ENCODE measurements at places on chromosomes 3 and 15. TPM values are rescaled to one million over a fixed set of nuclear protein-coding genes. Genes with fewer than 3 reads are reported as not detected.

- peak; percentile 38 for DNase-seq
- H3K4me3 ChIP-seq = no peak overlapping the region
- no peaks in the 10 kb centered on the region for H3K36me3 ChIP-seq
- no peaks in the 10 kb centered on the region for H3K4me1 ChIP-seq
Measured at GRCh38 chr15:31298707-31299172, 27.9 kb upstream of the KLF13 start.

- H3K27ac ChIP-seq = no peak overlapping the region
- no peaks in the 10 kb centered on the region for H3K36me3 ChIP-seq
Measured at GRCh38 chr3:31772272-31772671, 208.8 kb downstream of the OSBPL10 start.

GRCh38 chr3:42763021-42763420 is 10.0 kb downstream of the CCDC13 start:
- H3K36me3 ChIP-seq = no peaks in the 10 kb centered on the region
- H3K4me3 ChIP-seq = no peak overlapping the region
- H3K4me1 ChIP-seq = no peaks in the 10 kb centered on the region

DNA sequence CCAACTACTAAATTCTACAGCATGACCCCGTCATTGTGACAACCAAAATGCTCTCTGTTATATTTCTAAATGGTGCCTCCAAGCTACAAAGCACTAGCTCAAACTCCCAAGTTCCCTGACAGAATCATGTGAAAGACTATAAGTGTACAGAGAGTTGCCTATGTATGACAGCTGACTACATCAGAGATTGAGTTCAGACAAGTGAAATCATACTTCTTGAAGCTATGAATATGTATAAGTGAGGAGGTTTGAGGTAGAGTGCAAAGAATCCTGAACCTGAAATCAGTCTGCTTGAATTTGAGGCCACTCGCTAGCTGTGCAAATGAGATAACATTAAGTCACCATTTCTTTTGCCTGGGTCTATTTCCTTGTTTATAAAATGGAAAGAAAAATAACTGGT is 63.9 kb upstream of the TP63 start:
- H3K36me3 ChIP-seq = no peaks in the 10 kb centered on the region
- no peak overlapping the region for H3K4me3 ChIP-seq
- H3K27ac ChIP-seq = no peak overlapping the region
- no peak for DNase-seq

DNA sequence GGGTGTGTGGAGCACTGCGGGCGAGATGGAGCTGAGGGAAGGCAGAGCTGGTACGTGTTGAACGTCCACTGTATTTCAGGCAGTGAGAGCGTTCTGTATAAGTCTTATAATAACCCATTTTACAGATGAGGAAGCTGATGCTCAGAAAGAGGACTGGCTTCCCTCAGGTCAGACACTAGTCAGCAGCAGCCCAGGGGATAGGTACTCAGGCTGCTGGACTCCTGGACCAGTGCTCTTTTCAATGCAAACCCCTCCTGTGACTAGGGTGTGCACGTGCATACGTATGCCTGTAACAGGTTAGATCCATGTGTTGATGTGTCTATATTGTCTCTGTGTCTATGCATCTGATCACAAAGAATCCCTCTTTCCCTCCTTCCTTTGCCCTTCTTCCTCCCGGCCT is 8.3 kb upstream of the IL16 start:
- no peaks in the 10 kb centered on the region for H3K27me3 ChIP-seq
- peak; percentile 22 for DNase-seq
- H3K4me3 ChIP-seq = no peak overlapping the region
- H3K36me3 ChIP-seq = no peaks in the 10 kb centered on the region
- H3K4me1 ChIP-seq = peaks cover 6% of the 10 kb centered on the region

DNA sequence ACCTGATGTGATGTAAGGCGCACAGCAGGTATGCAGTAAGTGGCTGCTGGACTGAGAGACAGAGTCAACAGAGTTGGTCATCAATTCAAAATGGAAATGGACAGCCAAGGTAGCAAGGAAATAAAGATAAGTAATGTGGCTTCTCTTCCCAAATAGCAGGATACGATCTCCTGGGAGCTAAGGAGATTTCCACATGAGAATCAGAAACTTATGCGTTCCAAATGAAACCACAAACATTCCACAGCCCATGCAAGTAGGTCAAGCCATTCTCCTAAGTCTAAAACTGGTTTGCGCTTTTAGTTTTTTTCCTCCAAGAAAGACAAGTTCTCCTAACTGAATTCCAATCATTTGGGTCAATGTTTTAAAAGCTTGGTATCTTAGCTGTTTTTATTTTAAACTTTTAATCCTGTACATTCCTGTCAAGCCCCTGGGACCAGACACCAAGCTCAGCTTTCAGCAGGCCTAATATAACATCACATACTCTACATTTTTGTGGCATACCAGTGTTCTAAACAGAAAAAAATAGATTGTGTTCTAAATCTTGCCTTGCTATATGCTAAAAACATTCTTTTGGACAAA is 73.7 kb upstream of the TSPAN3 start:
- H3K36me3 ChIP-seq = peaks cover 29% of the 10 kb centered on the region
- H3K27me3 ChIP-seq = no peaks in the 10 kb centered on the region

GRCh38 chr3:82496890-82497560 is 735.6 kb upstream of the GBE1 start:
- no peak overlapping the region for H3K4me3 ChIP-seq
- H3K36me3 ChIP-seq = no peaks in the 10 kb centered on the region
- H3K27ac ChIP-seq = no peak overlapping the region
- no peak for DNase-seq
- H3K4me1 ChIP-seq = no peaks in the 10 kb centered on the region
- no peaks in the 10 kb centered on the region for H3K27me3 ChIP-seq

GRCh38 chr15:70535071-70535954 is 228.0 kb downstream of the UACA start:
- H3K36me3 ChIP-seq = no peaks in the 10 kb centered on the region
- no peak overlapping the region for H3K27ac ChIP-seq
- no peak for DNase-seq
- H3K4me1 ChIP-seq = peaks cover 10% of the 10 kb centered on the region
- peaks cover 4% of the 10 kb centered on the region for H3K27me3 ChIP-seq

GRCh38 chr3:153734777-153735551 is 386.2 kb upstream of the ARHGEF26 start:
- no peak overlapping the region for H3K4me3 ChIP-seq
- H3K36me3 ChIP-seq = no peaks in the 10 kb centered on the region

DNA sequence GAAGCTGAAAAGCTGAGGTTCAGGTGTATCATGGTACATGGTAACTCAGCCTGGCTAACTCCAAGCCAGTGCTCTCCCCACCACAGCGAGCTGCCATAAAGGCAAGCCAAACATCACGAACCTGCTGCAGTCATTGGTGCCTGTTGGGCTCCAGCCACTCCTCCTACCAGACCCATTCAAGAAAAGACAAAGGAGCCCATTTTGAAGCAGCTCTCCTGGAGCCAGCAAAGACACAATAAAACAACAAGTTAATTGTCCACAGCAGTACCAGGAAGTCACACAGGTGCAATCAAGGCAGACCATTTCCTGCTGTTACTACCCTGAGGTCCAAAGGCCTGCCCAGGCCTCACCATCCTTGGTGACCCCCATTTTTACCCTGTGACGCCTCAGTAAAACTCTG is 77.6 kb downstream of the DAPK2 start:
- no peak overlapping the region for H3K4me3 ChIP-seq
- H3K27me3 ChIP-seq = no peaks in the 10 kb centered on the region
- no peaks in the 10 kb centered on the region for H3K4me1 ChIP-seq

- H3K4me1 ChIP-seq = 0 out of 2 replicates have a peak, but pooled peaks cover 3% of the 10 kb centered on the region
- H3K27ac ChIP-seq = no peak overlapping the region
- no peak overlapping the region for H3K4me3 ChIP-seq
- H3K27me3 ChIP-seq = no peaks in the 10 kb centered on the region
- no peak for DNase-seq
- H3K36me3 ChIP-seq = no peaks in the 10 kb centered on the region
Measured at GRCh38 chr3:138845181-138845601, 10.5 kb upstream of the PIK3CB start.

DNA sequence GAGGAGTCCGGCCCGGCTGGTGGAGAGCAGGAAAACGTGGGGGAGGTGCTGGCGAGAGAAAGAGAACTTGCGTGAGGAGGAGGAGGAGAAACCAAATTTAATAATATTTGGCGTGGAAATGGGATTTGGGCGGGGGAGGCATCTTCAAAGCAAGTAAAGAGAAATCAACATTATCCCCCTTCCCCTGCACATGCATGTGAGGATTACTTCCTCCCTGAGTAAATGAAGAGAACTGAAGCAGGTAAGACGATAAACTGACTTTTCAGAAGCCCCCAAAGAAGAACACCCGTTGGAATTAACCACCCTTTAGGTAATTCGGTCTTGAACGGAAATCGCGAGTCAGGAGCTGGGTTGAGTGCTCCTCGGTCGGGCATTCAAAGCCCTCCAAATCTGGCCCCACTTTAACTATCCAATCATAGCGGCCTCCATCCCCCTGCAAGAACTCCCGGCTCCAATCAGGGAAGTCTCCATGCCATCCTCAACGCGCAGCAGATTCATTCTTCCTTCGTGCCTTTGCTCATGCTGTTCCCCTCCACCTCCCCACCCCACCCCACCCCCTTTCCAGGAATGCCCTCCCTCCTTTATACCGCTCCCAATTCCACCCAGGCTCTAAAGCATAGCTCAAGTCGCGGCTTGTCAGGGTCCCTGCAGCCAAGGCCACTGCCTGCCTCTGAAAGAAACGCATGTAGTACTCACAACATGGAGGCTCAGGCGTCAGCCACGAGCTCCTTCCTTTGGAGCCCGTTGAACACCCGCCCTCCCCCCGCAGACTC is 545 bp upstream of the RFX7 start:
- peak overlapping the region; percentile 85 for H3K4me3 ChIP-seq
- peak overlapping the region; percentile 46 for H3K27ac ChIP-seq
- peak; percentile 67 for DNase-seq
- H3K36me3 ChIP-seq = peaks cover 9% of the 10 kb centered on the region

DNA sequence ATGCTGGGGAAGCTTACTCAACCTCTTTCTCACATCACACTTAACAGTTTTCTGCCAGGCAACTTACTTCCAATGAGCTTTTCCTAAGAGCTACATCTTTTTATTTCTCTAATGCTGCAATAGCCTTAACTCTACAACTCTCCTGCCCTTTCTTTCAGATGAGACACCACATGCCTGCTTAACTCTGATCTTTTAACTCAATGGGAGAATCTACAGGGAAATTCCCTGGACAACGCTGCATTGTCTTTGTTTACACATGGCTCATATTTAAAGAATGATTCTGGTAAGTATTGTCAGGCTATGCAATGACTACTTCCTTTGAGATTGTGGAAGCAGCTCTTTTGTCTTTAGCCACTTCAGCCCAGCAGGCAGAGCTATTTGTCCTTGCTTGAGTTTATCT is 353.1 kb upstream of the BCHE start:
- H3K4me3 ChIP-seq = no peak overlapping the region
- no peak for DNase-seq
- no peaks in the 10 kb centered on the region for H3K36me3 ChIP-seq

DNA sequence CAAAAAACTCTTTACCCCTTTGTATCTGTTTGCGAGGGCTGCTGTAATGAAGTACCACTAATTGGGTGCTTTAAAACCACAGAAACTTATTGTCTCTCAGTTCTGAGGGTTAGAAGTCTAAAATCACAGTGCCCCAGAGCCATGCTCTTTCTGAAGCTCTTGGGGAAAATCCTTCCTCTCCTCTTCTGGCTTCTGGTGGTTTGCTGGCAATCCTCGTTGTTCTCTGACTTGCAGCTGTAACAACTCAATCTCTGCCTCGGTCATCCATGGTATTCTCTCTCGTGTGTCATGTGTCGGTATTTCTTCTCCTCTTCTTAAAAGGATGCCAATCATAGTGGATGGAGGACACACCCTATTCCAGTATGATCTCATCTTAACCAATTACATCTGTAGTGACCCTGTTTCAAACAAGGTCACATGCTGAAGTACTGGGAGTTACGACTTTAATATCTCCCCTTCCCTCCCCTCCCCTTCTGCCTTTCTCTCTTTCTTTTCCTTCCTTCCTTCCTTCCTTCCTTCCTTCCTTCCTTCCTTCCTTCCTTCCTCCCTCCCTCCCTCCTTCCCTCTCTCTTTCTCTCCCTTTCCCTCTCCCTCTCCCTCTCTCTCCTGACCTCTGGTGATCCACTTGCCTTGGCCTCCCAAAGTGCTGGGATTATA is 6.5 kb upstream of the ARL8B start:
- H3K36me3 ChIP-seq = no peaks in the 10 kb centered on the region
- H3K4me1 ChIP-seq = no peaks in the 10 kb centered on the region
- H3K27ac ChIP-seq = no peak overlapping the region
- no peaks in the 10 kb centered on the region for H3K27me3 ChIP-seq

DNA sequence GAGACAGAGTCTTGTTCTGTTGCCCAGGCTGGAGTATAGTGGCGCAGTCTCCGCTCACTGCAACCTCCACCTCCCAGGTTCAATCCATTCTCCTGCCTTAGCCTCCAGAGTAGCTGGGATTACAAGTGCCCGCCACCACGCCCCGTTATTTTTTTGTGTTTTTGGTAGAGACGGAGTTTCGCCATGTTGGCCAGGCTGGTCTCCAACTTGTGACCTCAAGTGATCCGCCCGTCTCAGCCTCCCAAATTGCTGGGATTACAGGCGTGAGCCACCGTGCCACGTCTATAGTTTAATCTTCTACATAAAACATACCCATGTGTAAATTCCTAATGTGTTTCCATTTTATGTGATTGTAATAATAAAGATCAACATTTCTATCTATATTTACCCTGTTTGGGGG is 1.7 kb downstream of the GALK2 start:
- no peaks in the 10 kb centered on the region for H3K27me3 ChIP-seq
- no peak overlapping the region for H3K27ac ChIP-seq
- DNase-seq = no peak
- no peaks in the 10 kb centered on the region for H3K36me3 ChIP-seq

DNA sequence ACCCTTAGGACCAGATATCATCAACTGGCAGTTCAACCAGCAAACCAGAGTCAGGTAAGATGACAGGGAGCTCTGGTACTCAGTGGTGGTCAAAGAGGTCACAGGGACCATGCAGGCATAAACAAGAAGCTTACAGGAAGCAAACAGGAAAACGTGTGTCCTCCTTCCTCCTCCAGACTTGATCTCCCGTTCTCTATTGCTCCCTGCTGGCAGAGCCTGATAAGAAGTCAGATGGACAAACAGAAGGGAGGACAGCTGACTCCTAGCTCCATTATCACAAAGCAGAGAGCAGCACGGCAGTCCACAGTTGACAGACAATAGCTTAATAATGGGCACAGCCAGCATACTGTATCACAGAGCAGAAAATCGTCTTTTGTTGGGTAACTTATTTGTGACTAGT is 156.5 kb upstream of the SLC2A2 start:
- DNase-seq = no peak
- H3K4me1 ChIP-seq = peaks cover 18% of the 10 kb centered on the region
- H3K36me3 ChIP-seq = no peaks in the 10 kb centered on the region
- no peak overlapping the region for H3K4me3 ChIP-seq

GRCh38 chr15:40904552-40905201 is 10.4 kb downstream of the VPS18 start:
- H3K27me3 ChIP-seq = no peaks in the 10 kb centered on the region
- no peak overlapping the region for H3K4me3 ChIP-seq

- H3K4me3 ChIP-seq = no peak overlapping the region
- H3K36me3 ChIP-seq = no peaks in the 10 kb centered on the region
- H3K4me1 ChIP-seq = no peaks in the 10 kb centered on the region
- no peak for DNase-seq
- no peaks in the 10 kb centered on the region for H3K27me3 ChIP-seq
Measured at GRCh38 chr15:87728998-87729397, 527.5 kb downstream of the NTRK3 start.

GRCh38 chr15:48221885-48222284 is 15.8 kb downstream of the SLC12A1 start:
- DNase-seq = no peak
- no peak overlapping the region for H3K27ac ChIP-seq
- no peaks in the 10 kb centered on the region for H3K36me3 ChIP-seq
- H3K27me3 ChIP-seq = no peaks in the 10 kb centered on the region
- no peak overlapping the region for H3K4me3 ChIP-seq

Gene CADM2
- not detected for total RNA-seq

Gene MYH15
- total RNA-seq = 0.05 TPM

Gene ADIPOQ
- not detected for total RNA-seq

Gene DAZL
- total RNA-seq = not detected

Gene PLSCR2
- total RNA-seq = not detected

Gene BUB1B
- 91.0 TPM for total RNA-seq

Gene CILP
- not detected for total RNA-seq

Gene C3orf85
- total RNA-seq = not detected
